ENCODE measurements at places on chromosomes 12 and 14.

DNA sequence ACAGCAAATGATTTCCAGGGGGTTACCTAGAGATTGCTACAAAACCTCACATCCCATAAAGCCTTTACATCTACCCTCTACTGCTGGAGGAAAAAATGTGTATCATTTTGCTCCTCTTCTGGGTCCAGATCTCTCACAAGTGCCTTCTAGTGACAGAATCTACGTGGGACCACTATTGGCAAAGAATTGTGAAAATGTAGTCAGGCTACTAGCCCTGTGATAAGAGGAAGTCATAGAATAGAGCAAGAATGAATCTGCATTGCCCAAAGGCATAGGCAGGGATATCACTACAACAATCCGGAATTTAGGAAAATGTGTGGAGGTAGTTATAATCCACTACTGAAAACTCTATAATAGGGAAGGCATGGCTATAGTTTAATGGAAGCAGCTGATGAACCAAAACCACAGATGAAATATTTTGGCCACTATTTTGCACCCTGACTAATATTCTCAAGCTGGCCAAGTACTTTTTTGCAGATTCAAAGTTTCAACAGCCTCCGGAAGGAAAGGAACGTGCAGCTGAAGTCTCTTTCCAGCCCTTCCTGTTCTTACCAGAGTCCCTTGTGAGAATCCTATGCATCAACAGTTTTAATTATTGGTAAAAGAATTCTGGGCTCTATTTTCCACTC lies 176.8 kb downstream of the PHLDA1 start:
- no peak for DNase-seq

DNA sequence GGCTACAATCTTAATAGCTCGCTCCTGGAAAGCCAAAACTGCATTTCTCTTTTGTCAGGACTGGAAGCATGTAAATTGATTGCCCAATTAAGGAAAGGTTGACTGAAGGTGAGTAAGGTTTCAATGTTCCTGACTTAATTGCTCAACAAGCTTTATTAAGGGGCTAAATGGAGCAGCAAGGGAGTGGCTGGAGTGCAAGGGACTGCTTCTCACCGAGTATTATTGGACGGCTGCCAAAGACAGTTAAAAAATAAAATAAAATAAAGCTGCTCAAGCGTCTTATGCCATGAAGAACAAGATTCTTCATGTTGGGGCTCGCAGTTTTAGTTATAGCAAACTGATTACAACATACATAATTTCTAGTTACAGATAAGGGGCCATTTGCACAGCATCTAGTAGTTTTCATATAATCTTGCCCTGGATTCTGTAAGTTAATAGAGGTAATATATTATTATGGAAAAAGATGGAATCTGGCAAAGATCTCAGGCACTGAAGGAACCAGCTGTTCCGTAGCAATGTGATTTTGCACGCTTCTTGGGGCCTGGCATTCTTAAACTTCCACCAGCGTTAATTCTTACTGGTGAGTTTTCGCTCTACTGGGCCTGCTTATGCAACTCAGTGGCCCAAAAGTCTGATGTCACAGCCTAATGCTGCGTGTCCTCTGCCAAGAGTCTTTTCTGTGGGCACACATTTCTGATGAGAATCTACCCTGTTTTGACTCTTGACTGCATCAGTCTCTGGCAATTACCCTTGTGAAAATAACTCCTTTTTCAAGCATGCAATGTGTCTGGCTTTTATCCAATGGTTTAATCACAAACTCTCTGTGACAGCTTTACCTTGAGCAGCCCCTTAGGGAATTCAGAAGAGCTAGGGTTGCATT lies 108.5 kb downstream of the SLC38A1 start:
- no peak for DNase-seq

GRCh38 chr12:102437511-102437910 lies 42.9 kb downstream of the IGF1 start:
- no peak for DNase-seq

DNA sequence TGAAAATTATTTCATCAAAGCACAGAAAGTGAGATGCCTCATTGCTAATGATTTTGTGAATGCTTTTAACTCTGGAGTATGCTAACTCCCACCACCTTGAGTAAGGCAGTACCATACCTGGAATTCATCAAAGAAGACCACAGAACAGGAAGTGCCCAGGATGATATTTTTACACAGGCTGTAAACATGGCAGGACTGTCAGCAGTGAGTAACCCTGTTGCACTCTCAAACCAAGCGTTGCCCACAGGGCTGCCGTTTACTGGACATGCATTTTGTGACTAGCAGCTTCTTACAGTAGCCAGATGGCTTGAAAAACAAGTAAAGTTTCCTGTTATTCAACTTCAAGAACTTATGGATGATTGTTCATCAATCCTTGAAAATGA lies 42.4 kb downstream of the RALGAPA1 start:
- no peak for DNase-seq

DNA sequence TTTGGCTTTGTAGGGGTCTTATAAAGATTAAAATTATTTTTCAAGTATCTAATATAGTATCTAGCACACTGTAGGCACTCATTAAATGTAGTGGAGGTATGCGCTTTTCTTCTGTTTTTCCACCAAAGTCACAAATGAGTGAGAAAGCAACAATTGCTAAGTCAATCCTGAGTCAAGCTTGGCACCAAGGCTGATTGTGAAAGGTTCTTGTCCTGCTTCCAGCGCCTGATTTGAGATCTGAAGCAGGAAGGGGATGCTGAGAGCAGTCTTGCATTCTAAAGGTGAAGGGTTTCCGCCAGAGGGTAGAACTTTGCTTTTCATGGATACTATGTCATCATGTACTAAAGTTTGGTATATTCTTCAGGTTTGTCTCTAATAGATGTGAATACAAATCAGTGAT lies 64.9 kb upstream of the DAAM1 start:
- DNase-seq = no peak
